Stimulated activated CD8-positive, alpha-beta memory T cell treated with anti-CD3 and anti-CD28 coated beads, Interleukin-4, amount 100 ng/mL, for 1 hour (primary cell): ENCODE measurements at places on chromosomes 1 and 21.

DNA sequence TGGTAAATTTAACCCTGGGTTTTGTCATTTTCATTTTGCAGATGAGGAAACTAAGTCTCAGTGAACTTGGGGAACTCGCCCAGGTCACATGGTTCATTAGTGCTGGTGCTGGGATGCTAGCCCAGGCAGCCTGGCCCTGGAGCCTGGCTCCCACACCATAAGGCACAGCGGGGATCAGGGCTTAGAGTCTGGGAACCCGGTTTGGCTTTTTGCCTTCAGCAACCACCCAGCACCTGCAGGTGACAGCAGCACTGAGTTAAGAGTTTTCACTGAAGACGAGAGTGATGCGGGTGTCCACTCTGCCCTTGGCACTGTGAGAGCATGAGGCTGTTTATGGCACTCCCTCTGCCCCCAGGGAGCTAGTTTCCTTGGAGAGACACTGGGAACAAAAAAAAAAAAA lies 18.4 kb upstream of the CD101 start:
- no peak for DNase-seq

- DNase-seq, result no peak
Observed at GRCh38 chr21:45333583-45334121, 46.0 kb upstream of the POFUT2 start.

GRCh38 chr1:201460814-201461644 lies 8.0 kb downstream of the PHLDA3 start:
- DNase-seq, result no peak

GRCh38 chr1:109925159-109925990 lies 14.7 kb downstream of the CSF1 start:
- no peak for DNase-seq

GRCh38 chr1:243420946-243421685 lies 165.3 kb downstream of the SDCCAG8 start:
- no peak for DNase-seq

GRCh38 chr21:35599164-35599563 lies 461.2 kb downstream of the SETD4 start:
- DNase-seq, result no peak

DNA sequence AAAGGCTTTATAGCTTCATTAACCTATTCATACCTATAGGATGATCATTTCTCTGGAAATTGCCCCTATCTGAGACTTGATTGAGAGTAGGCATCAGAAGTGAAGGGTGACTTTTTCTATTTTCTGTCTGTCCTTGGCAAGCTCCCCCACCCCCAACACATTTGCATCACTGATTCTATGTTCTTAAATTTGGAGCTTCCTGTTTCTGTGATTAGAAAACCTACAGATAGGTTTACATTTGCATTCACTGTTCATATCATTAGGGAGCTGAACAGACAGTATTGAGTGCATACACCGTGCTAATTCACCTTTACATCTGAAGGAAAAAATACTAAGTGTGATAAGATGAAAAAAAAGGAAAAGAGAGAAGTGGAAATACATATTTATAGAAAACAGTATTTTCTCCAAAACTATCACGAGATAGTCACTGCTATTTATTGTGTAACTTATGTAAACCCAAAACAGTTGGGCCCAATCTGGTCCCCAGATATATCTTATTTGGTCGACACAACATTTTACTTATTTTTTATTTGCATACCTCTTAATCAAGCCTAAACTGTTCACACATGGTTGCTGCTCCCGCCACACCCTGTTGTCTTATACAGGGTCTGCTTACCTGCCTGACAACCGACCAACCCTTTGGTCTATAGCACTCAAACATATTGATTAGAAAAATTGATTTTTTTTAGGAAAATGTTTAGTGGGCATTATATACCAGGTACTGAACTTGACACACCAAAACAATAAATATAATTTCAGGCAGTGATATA lies 218.8 kb downstream of the NTNG1 start:
- no peak for DNase-seq

- DNase-seq, result no peak
Observed at GRCh38 chr1:153567621-153568366, 2.1 kb upstream of the S100A2 start.

- no peak for DNase-seq
Observed at GRCh38 chr1:116740296-116740695, 13.9 kb upstream of the CD2 start.

- DNase-seq, result no peak
Observed at GRCh38 chr1:12496154-12496961, 121.7 kb downstream of the DHRS3 start.

- no peak for DNase-seq
Observed at GRCh38 chr1:8257621-8258020, 60.3 kb upstream of the SLC45A1 start.

GRCh38 chr1:113456967-113457366 lies 66.7 kb downstream of the MAGI3 start:
- DNase-seq, result no peak

GRCh38 chr1:26734501-26735058 lies 38.8 kb downstream of the ARID1A start:
- DNase-seq, result no peak
